Substantia nigra (tissue), 51 donors: ENCODE measurements at places on chromosomes 3 and 15.

GRCh38 chr15:72614810-72615532 lies 39.5 kb upstream of the GOLGA6B start:
- no peak for DNase-seq

DNA sequence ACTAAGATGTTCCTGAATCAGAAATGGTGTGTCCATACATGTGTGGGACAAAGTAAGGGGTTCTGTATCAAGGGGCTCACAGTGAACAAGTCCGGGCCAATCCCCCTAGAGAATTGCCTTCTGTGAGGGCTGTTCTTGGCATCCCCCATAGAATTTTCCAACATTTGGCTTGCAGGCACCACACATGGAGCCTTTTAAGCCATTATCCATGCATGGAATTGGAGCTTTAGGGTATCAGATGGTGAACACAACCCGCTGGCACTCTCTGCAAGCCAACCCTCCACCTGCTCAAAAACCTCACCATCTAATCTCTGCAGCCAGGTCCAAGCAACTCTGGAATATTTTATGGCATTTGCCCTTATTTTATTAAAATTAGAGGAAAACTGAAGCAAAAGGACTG lies 278.7 kb downstream of the ERC2 start:
- no peak for DNase-seq

- DNase-seq: no peak
Observed at GRCh38 chr3:178475062-178475461, 61.2 kb upstream of the KCNMB2 start.

DNA sequence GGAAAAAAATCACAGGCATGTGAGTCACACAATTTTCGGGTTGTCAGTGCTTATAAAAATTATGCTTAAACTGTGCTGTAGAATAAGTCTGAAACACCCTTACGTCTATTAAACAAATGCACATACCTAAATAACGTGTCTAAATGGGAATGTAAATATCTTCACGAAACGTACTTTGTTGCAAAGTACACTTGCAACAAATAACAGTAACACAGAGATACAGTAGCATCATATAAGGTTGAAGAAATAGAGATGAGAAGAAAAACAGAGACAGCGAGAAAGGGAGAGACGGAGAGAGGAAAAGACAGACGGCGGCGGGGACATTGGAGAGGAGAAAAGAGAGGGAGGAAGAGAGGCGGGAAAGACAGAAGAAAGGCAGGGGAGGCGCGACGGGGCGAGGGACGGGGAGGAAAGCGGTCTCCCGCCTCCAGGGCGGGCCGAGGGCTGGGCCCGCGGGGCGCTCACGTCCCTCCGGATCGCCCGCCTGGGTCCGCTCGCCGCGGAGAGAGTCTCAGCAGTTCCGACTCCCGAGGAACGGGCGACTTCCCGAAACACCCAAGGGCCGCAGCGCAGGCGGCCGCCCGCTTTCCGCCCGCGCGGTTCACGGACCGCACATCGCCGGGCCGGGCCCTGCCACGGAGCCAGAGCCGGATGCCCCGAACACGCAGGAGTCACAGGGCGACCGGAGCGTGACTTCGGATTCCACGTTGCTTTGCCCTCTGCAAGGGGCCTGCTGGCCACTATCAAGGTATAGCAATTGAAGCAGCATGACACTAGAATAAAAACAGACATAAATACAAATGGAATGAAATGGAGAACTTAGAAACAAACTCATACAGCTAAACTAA lies 153.4 kb downstream of the LMLN start:
- no peak for DNase-seq

- DNase-seq: no peak
Observed at GRCh38 chr3:3353153-3353552, 173.7 kb upstream of the CRBN start.

GRCh38 chr3:109125902-109126301 lies 8.0 kb upstream of the MORC1 start:
- DNase-seq: no peak

GRCh38 chr15:98791046-98791701 lies 142.8 kb downstream of the IGF1R start:
- no peak for DNase-seq

GRCh38 chr15:69812861-69813261 lies 284.9 kb downstream of the TLE3 start:
- no peak for DNase-seq

DNA sequence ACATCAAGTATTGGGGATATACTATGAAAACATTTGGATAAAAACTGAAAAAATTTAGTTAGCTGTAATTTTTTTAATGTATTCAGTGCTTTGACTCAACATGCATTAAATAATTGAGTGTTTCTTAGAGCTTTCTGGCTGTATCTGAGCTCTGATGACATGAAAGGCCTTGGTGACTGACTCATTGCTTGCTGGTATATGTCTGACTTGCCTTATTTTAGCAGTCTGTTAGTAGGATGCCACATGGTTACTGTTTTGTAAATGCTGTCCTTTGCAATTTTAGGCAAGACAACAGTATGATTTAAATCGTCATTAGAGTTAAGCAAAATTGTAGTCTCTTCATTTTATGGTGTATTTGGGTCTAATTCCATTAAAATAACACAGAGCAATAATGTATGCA lies 199.2 kb downstream of the GHSR start:
- DNase-seq: no peak

DNA sequence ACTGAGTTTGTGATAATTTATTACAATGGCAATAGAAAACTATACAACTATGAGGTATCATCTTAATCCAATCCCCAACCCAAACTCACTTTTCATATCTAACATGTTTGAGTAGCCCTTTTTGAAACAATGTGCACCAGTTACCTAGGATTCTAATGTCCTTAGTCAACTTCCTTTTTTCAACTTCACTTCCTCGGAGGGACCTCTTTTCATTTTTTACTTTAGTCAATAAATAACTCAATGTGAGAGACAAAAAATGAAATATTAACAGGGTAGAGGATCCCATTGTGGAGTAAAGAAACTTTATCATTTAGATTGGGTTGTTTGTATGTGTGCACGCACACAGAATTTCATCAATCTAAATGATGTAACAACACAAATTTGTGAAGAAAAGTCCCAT lies 193.6 kb upstream of the LRRC3B start:
- no peak for DNase-seq

- DNase-seq: no peak
Observed at GRCh38 chr3:63927422-63928280, 15.5 kb upstream of the SCAANT1 start.
